ENCODE measurements at places on chromosomes 2 and 18.

- no peak for DNase-seq
Observed at GRCh38 chr18:52652391-52652790, 312.4 kb downstream of the DCC start.

GRCh38 chr2:236764716-236765115 is 195.1 kb downstream of the ACKR3 start:
- DNase-seq, result no peak

DNA sequence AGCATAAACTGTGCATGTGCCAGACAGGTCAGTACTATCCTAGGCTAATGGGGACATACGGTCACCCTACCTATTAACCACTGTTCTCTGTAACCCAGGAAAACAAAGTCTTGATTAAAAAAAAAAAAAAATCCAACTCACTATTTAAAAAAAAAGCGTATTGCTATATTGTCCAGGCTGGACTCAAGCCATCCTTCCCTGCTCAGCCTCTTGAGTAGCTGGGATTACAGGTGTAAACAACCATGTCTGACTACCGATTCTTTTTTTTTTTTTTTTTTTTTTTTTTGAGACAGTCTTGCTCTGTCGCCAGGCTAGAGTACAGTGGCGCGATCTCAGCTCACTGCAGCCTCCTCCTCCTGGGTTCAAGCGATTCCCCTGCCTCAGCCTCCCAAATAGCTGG is 11.6 kb downstream of the ATAD2B start:
- no peak for DNase-seq

DNA sequence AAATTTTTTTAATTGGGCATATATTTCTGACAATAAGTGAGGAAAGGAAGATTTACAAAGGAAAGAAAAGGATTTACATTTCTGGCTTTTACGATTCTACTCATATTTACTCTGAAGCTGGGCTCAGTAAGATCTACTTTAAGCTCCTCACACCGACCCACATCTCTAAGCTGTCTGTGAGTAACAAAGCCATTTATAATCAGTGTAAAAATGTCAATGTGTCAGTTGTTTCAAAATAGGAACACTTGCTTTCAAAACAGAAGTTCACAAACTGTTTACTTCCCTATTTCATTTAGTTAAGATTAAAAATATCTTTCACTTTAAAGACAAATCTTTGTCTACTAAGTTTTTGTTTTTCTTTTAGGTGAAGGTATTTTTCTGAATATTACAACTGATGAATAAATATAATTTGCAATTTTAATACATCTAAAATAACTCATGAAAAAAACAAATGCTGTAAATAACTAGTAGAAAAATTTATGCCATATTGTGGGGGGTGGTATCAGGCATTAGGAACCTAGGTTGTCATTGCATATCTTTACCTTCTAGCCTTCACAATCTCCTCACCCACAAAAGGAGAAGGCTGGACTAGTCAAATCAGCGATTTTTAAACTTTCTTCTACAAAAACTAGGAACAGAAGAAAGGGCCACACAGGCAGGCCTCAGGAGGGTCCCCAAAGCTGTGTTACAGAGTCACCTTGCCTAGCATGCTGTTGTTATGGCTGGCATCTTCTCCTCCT is 64.5 kb downstream of the TMEM131 start:
- DNase-seq, result no peak

- no peak for DNase-seq
Observed at GRCh38 chr2:18319987-18320386, 240.5 kb downstream of the RDH14 start.

GRCh38 chr2:215031321-215031720 is 107.1 kb downstream of the ABCA12 start:
- no peak for DNase-seq

GRCh38 chr2:1854729-1855547 is 110.6 kb upstream of the PXDN start:
- no peak for DNase-seq

DNA sequence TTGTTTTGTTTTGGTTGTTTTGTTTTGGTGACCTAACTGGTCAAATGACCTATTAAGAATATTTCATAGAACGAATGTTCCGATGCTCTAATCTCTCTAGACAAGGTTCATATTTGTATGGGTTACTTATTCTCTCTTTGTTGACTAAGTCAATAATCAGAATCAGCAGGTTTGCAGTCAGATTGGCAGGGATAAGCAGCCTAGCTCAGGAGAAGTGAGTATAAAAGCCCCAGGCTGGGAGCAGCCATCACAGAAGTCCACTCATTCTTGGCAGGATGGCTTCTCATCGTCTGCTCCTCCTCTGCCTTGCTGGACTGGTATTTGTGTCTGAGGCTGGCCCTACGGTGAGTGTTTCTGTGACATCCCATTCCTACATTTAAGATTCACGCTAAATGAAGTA is at the start of gene TTR:
TTR (plus strand) TSS at position 250 of the 400 bp plus-strand sequence; CDS start at position 276, 26 bp downstream.
- no peak for DNase-seq

DNA sequence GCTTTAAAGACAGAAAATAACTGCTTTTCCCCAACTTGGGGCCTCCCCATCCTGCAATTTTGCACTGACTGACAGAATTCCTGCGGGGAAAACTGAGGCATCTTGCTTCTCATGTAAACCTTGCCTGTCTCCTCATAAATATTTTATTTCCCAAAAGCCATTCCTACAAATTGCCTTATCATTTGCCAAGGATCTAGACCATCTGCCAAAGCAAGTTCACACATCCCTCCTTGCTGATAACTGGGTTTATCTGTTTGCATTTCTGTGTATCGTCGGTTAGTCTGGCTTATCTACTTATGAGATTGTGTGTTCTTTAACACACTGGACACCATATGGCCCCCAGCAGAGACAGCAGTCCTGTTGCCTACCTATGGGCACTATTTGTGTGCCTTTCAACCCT is 3.0 kb upstream of the CNGA3 start:
- no peak for DNase-seq

DNA sequence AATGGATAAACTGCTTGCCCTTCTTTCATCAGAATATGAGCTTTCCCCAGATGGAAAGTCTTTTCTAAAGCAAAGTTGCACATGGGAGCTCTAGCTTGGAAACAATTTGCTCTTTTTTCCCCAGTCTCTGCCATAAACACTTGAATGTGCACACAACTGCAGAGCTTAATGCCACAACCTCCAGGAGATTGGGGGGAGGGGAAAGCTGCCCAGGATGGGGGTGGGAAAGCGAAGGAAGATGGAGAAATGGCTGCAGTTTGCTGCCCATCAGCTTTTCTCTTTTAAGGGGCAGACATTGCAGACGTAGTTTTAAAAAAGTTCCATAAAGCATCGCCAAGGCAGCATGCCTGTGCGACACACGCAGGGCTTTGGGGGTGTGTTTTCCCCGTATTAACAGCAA is 1.5 kb downstream of the ACKR3 start:
- DNase-seq, result no peak

DNA sequence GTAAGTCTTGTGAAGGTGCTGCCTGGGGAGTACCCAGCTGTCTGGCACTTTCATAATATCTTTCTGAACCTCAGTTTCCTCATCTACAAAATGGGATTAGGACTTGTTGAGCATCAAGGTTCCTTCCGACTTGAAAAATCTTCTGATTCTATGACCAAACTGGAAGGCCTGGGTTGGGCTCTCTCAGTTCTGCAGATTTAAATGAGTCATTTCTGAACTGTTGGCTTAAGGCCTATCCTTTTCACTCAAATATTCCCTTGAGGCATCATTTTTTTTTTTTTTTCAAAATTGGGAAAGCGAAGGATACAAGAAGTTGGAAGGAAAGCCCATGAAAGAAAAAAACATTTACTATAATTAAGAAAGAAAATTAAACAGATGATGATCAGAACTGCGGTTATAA is 40.8 kb upstream of the CYP1B1 start:
- DNase-seq, result no peak
